DMS79 treated with DMSO at 0.1 percent for 48 hours (cell line): ENCODE measurements at places on chromosomes 12 and 14.

- peak; percentile 78 for DNase-seq
These were observed 449 bp upstream of the LTBP2 start for GRCh38 chr14:74612350-74613021.

DNA sequence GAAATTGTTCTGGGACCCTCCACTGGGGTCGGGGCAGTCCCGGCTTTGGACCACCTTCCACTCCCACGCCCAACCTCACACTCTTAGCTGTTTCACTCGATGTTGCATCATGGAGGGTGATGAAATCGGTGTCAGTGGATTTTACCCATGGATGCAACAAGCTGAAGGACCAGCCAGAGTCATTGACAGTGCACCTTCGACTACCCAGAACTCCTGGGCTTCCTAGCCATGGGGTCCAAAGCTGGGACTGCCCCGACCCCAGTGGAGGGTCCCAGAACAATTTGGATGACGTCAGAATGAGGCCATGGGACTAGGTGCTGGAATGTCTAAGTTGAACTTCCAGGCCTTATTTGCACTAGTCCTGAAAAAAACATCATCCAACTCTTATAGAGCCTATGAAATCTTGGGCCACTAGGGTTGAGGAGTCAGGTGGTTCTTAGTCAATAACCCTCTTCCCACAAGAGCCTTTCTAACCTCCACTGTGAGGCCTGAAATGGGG lies 882 bp upstream of the IL23A start:
- DNase-seq = no peak

- no peak for DNase-seq
These were observed 484 bp downstream of the RIC8B start for GRCh38 chr12:106774808-106775524.

GRCh38 chr12:11500188-11500860 lies 105.0 kb upstream of the PRB2 start:
- peak; percentile 69 for DNase-seq

DNA sequence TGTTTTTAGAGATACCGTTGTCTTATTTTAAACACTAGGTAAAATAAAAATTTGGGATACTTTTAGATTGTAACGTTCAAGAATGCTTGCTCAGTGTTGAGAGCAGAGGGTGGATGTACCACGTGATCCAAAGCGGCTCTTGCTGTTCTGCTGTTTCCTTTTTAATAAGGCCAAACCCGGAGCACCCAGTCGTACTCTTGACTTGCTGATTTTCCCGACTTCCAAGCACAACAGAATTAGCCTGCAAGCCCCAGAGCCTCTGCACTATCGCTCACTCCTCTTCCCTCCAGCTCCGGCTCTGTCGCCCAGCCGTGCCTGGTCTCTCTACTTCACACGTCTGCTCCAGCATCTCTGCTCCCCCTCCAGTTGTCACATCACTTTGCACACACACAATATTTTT lies 77.3 kb downstream of the EMP1 start:
- no peak for DNase-seq

- no peak for DNase-seq
These were observed 4.5 kb upstream of the MBIP start for GRCh38 chr14:36324897-36325296.

DNA sequence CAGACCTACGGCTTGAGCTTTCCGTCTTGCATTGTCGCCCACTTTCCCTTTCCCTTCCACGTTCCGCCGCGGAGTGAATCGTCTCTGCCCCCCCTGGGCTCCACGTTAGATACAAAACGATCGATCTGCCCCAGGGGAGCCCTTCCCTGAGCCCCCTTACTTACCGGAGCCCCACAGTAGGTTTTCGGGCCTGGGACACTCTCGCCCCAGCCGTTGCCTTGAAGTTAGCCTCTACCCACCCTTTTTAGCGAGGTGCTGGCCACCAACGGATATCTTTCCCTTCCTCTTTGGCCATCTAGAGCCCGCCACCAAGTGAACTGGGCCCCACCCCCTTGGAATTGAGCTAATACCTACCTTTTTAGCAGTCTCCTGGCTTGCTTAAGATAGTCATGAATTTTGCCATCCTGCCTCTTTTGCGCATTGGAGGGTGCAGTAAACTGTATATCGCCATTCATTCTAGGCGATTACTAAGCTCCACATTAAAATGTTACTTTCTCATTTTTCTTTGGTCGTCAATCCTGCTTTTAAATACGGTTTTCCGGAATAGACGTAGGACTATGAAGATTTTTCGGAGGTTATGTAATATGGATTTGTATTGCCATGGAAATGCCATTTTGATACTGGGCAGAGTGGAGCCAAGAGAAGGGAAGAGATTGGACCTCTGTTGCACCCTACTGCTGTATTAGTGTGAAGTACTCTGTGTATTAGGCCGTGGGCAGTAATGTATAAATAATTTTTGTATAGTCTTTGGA lies 764 bp downstream of the RBM25 start:
- DNase-seq = peak; percentile 50

DNA sequence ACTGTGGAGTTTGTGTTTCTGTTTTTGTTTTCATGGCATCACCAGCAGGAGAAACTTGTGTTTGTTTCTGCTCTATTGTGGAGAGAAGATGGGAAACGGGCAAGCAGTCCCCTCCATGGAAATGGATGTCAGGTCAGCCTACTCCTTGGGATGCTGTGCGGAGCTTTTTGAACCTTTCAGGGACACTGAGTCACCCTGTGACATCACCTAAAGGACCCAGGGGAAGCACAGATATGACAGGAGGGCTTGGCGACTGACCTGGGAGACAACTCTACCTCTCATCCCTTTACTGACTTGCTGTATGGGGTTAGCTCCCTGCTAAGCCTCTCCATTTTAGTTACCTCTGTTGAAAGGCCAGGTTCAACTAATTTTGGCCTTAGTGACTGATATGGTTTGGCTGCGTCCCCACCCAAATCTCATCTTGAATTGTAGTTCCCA lies 706.9 kb upstream of the TMEM132C start:
- DNase-seq = no peak

- DNase-seq = no peak
These were observed 22.9 kb upstream of the VPS37B start for GRCh38 chr12:122918827-122919226.

DNA sequence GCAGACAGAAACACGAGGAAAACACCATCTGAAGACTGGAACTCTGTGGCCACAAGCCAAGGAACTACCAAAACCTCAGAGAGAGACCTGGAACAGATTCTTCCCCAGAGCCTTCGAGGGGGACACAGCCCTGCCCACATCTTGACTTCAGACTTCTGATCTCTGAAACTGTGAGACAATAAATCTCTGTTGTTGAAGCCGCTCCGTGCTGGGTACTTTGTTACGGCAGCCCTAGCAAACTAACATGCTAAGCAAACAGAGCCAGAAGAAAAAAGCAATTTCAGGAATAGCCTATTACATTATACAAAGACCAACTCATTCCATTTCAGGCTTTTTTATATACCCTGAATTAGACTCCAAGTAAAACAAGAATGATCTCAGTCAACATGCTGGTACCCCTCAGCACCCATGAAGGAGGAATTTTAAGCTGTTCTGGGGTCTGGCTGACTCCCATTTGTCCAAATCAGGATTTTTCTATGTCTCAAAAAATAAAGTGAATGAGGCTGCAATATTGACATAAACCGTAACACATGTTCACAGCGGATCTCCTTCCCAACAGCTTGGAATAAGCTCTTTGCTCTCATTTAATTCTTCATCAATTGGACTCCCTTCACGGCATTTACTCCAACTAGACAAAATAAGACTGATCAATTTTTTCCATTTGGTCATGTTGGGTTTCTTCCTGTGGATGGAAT lies 190.1 kb downstream of the FOXN3 start:
- DNase-seq = no peak

- DNase-seq = no peak
These were observed 23.5 kb downstream of the ATG14 start for GRCh38 chr14:55388160-55388559.

DNA sequence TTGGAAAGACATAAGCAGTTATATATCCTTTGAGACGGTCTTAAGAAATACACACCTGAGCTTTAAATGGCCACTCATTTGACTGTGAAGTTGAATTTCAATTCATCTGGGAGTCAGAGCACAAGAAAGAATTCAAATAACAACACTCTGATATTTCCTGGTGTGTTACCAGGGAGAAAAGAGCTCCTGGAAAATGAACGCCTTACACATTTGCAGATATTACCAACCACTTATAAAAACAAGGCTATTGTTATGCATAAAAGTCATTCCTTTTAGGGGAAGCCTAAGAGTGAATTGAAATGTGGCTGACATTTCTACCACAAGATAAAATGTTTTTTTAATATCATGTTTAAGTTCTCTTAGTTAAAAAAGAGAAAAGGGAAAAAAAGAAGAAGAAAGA lies 229.2 kb upstream of the PLEKHG7 start:
- no peak for DNase-seq

GRCh38 chr12:124512667-124513296 lies 54.6 kb downstream of the NCOR2 start:
- DNase-seq = peak; percentile 76

DNA sequence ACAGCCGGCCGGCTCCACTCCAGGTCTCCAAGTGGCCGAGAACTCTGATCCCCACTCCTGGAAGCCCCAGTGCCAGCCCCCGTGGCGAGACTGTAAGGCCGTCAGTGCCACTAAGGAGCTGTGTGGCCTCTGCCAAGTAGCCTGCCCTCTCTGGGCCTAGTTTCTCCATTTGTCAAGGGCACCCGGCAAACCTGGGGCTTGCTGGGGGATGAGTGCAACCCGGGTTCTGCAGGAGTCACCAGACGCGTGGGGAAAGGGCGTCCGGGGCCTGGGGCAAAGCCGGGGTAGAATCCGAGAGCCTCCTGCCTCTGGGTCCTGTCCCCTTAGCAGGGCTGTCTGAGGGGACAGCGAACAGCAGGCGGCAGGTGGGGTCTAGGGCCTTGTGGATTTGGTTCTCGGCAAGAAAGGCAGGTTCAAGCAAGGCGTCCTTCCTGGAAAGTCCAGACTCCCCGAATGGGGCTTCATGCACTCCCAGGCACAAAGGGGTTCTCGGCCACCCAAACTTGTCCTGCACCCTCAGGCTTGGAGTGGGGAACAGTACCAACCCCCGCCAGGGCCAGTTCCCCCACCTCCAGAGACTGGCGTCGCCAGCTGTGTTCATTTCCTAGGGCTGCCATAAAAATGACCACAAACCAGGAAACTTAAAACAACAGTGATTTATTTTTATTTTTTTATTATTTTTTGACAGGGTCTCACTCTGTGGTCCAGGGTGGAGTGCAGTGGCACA lies 56.0 kb downstream of the NCOR2 start:
- no peak for DNase-seq

- DNase-seq = no peak
These were observed 3.5 kb downstream of the TGM1 start for GRCh38 chr14:24259282-24260025.

DNA sequence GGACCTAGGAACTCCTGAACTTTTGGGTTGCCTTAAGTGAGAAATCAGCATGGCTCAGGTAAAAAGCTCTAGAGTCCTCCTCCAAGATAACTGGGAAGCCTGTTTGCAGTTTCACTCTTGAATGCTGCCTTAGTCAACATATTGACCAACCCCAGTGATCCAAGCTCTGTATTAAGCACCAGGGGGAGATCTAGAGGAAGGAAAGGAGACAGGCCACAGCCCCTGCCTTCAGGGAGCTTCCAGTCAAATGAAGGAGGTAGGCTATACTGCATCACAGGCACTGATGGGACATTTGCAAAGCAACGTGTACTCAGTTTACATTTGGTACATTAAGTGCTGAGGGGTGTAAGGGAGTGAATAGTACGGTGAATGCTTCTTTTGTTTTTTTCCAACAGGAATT lies 1.2 kb upstream of the CSAD start:
- DNase-seq = no peak

- no peak for DNase-seq
These were observed 29.7 kb downstream of the P2RX7 start for GRCh38 chr12:121162384-121162783.

- no peak for DNase-seq
These were observed 27.2 kb upstream of the ADAMTS20 start for GRCh38 chr12:43579206-43579605.

DNA sequence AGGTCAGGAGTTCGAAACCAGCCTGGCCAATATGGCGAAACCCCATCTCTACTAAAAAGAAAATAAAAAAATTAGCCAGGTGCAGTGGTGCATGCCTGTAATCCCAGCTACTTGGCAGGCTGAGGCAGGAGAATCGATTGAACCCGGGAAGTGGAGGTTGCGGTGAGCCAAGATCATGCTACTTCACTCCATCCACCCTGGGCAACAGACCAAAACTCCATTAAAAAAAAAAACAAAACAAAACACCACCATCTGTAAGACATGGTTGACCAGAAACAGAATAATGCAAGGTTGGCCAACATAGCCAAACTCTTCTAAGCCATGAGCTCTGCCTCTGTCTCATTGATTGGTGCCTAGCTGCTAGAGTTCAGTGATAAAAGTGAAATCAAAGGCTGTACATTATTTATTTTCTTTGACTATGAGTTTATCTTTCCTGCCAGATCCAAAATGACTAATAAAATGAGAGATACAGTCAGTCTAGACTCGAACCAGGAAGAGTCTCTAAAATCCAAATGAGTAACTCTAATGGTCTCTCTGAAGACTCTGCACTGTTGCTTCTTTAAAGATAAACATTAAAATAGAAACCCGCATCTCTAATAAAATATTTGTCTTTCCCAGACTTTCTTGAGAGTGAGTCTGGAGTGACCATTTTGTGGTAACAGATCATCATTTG lies 404.7 kb downstream of the DAD1 start:
- DNase-seq = no peak

GRCh38 chr12:124160097-124160756 lies 134.7 kb upstream of the RFLNA start:
- no peak for DNase-seq

GRCh38 chr12:88993651-88994050 lies 358.6 kb downstream of the DUSP6 start:
- DNase-seq = no peak

DNA sequence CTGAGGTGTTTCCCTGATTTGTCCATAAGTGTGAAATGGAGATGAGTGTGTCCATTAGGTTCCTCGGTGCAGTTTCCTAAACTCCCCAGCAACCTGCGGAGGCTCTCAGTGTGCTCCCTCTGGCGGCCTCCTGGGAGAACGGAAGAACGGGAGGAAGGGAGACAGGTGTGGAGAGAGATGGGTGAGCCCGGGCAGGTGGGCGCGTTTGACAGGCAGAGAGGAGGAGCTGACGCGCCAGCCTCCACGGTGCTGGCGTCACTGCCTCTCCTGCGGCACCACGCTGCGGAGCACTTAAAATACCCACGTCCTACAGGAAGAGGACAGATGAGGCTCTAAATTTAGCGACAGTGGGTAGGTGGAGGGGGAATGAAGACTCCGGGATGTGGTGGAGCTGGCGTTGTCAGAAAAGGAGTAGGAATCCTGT lies 26.8 kb upstream of the PEX5 start:
- peak; percentile 79 for DNase-seq

DNA sequence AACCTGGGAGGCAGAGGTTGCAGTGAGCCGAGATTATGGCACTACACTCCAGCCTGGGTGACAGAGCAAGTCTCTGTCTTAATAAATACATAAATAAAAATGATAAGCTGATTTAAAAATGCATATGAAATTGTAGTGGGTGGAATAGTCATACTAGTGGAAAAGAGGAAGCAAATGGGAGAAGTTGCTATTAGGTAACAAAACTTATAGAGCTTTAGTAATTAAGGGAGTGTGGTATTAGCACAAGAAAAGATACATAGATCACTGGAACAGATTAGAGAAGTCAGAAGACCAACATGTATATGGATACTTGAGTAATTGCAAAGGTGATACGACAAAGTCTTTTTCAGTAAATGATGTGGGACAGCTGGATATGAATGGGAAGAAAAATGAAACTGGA lies 26.5 kb downstream of the TECPR2 start:
- DNase-seq = no peak

- no peak for DNase-seq
These were observed 157.5 kb downstream of the TMEM132D start for GRCh38 chr12:129746318-129746717.
